CD4-positive, alpha-beta T cell treated with Interleukin-6 for 4 hours (primary cell): ENCODE measurements at places on chromosomes 13 and 19.

GRCh38 chr19:17837972-17838371 is 9.8 kb downstream of the JAK3 start:
- no peak for DNase-seq

GRCh38 chr19:15091918-15092753 is 10.1 kb downstream of the OR1I1 start:
- DNase-seq = peak; percentile 52

DNA sequence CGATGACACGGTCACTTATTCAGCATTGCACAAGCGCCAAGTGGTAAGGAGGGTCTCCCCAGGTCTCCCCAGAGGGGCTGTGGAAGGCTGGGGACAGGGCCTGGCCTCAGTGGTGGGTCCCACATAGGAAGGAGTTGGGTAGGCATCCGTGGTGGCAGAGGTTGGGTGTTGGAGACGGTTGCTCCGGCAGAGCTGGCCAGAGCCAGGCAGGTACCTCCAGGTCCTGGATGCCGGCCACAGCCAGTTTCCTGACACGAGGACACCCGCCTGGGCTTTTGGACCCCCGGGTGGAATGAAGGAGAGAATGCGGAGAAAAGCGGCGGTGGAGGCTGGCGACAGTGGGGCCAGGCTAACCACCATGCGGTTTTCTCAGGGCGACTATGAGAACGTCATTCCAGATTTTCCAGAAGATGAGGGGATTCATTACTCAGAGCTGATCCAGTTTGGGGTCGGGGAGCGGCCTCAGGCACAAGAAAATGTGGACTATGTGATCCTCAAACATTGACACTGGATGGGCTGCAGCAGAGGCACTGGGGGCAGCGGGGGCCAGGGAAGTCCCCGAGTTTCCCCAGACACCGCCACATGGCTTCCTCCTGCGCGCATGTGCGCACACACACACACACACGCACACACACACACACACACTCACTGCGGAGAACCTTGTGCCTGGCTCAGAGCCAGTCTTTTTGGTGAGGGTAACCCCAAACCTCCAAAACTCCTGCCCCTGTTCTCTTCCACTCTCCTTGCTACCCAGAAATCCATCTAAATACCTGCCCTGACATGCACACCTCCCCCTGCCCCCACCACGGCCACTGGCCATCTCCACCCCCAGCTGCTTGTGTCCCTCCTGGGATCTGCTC is 1.3 kb upstream of the FFAR1 start:
- DNase-seq = peak; percentile 70

DNA sequence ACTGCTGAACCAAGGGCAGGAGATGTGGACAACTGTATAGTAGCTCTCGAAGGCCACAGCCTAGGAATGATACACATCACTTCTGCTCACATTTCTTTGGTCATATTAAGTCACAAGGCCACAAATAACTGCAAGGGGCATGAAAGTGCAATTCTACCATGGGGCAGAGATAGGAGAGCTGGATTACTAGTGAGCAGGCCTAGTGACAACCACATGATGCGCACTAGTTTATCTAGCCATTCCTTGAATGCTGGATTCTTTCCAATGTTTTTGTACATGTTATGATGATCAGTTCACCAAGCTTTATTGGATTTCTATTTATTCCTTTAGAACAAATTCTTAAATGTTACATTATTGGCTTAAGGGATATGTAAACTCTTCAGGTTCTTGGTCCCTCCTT is 100.7 kb downstream of the MIPEP start:
- no peak for DNase-seq

DNA sequence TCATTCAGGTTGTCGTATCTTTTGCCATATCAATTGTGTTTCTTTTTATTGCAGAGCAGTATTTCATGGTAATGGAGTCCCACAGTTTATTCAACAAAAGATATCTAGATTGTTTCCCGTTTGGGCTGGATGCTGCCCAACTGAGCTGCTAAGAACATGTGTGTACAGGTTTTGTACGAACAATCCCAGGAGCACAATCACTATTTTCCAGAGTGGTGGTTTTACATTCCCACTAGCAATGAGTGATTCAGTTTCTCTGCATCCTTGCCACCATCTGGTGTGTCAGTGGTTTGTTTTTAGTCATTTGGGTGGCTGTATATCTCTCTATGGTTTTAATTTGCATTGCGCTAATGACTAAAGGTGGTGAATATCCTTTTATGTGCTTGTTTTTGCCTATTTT is 52.7 kb upstream of the ZDHHC20 start:
- DNase-seq = no peak

- DNase-seq = no peak
Measured at GRCh38 chr19:14343286-14343685, 38.0 kb upstream of the ADGRE5 start.

- DNase-seq = no peak
Measured at GRCh38 chr19:5470264-5470671, 15.1 kb downstream of the ZNRF4 start.

GRCh38 chr13:99733346-99733745 is 232.1 kb downstream of the TM9SF2 start:
- no peak for DNase-seq

GRCh38 chr19:56104423-56104822 is 16.7 kb downstream of the ZNF787 start:
- DNase-seq = no peak

GRCh38 chr19:43983544-43983911 is 460 bp upstream of the ZNF155 start:
- DNase-seq = no peak

DNA sequence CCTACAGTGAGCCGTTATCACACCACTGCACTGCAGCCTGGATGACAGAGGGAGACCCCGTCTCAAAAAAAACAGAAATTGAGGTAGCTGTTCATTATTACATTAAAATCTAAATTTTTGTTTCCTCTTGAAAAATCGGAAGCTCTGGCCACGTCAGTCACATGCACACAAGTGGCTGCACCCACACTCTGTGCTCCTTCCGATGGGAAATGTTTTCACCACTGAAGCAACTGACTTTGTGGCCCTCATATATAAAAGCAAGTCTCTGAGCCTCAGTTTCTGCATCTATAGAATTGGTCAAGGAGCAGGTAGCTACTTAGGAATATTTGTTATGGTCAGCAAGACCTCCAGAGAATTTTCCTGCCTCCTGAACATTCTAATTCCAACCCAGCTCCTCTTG is 4.5 kb downstream of the LRRC25 start:
- DNase-seq = no peak

DNA sequence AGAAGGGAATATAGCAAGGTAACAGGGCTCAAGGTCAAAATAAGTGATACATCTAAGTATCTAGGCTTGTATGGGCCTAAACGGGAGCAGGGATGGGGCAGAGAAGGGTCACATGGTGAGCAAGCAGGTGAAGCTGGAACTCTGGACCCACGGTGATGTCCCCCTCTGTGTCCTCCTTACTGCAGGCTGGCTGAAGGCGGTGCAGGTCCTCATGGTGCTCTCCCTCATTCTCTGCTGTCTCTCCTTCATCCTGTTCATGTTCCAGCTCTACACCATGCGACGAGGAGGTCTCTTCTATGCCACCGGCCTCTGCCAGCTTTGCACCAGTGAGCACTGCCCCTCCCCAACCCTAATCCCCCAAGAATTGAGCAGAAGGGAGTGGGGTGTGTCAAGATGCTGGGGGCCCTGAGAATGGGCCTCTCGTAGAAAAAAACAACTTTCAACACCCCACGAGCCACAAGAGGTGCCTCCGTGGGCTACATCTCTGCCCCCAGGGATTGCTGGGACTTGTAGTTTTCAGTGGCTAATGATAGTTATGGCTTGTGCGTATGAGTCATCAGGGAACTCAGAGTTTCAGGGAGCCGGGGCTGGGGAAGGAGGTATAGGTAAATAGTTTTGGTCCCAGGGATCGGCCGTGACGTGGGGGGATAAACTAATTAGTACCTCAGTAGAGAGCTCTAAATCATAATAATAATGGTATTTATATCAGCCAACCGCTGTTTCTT is 4.0 kb downstream of the EMP3 start:
- peak; percentile 56 for DNase-seq

DNA sequence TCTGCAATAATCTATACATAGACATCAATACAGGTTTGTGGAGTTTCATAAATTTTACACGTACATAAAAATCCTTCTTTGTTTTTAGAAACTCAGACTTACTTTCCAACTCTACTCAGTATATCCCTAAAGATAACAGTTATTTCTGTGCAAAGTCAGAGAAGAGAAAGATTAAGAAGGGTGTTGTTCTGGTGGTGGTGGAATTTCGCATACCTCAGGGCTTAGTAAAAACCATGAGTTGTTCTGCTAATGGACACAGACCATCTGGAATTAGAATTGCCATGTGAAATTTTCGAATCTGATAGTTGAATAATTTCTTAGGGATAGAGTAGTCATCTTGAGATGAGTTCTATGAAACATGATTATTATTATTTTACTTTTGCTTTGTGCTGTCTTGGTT is 102.7 kb downstream of the ZAR1L start:
- DNase-seq = no peak

- no peak for DNase-seq
Measured at GRCh38 chr13:34816245-34816884, 125.7 kb upstream of the NBEA start.

- peak; percentile 83 for DNase-seq
Measured at GRCh38 chr19:35213663-35214632, 14.6 kb downstream of the FAM187B start.

DNA sequence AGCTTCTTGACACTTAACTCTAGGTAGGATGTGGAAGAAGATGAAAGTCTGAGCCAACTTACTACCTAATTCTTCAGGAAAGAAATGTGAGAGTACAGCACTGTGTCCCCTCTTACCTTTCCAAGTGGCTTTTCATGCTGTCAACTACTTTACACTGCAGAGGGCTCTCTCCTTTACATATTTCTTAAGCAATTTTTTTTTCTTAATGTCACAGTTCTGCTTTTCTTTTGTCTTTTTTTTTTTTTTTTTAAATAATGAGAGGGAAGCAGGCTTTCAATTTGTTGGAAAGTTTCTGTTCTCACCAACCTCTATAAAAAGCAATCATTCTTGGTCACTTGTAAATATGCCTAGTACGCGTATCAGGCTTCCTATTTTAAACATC is 212.7 kb upstream of the MIR17HG start:
- DNase-seq = no peak

- peak; percentile 10 for DNase-seq
Measured at GRCh38 chr13:99626461-99627082, 125.3 kb downstream of the TM9SF2 start.

DNA sequence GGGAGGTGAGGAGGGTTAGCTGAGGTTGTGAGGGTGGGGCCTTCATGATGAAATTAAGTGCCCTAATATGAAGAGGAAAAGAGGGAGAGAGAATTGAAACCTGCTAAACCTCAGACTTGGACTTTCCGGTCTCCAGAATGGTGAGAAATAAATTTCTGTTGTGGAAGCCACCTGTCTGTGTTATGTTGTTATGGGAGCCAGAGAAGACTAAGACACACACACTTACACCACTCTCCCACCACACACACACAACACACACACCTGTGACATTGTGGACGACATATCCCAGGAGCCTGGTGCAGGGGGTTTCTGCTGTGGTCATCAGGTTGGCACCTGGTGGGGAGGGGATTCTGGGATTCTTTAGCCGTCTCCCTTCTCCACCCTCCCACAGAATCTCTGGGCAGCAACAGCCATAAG is 14.0 kb downstream of the KLK4 start:
- DNase-seq = no peak

GRCh38 chr13:80830431-80830830 is 489.5 kb upstream of the SPRY2 start:
- DNase-seq = no peak

DNA sequence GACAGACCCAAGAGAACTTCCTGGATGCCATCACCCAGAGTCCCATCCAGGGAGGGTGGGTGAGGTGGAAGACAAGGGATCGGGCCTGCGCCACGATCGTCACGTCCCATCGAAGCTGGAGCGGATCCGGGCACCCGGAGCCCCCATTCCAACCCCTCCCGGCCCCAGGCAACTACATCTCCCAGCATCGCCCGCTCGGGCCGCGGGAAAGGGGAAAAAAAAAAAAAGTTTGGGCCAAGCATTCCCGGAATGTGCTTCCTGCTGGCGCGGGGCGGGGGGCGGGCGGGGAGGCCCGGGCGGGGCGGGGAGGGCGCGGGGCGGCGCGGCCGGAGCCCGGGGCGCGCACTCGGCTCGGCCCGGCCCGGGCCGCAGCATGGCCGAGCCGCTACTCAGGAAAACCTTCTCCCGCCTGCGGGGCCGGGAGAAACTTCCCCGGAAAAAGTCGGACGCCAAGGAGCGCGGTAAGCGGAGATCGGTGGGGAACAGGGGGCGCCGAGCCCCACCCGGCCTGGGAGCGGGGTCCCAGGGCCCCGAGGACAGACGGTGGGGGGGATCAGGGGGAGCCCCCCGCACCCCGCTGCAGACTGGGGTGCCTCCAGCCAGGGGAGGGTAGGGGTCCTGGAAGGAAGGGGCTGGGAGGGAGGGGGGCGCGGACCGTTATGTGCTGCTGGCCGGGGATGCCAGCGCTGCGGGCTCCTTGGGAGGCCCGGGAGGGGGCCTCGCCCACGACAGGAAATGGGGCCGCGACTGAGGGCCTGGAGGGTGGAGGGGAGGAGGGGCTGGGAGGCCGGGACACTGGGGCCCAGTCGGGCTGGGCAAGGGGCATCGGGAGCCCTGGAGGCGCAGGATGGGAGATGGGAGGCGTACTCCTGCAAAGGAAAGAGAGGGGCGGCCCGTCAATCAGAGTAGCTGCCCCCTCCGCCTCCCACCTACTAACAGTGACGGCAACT is at the start of gene SYDE1:
Gene SYDE1 (plus strand): TSS at position 341 of the 950 bp plus-strand sequence. CDS start 33 bp downstream, at position 374.
- DNase-seq = peak; percentile 26

- no peak for DNase-seq
Measured at GRCh38 chr13:71118779-71119364, 748.1 kb downstream of the DACH1 start.

DNA sequence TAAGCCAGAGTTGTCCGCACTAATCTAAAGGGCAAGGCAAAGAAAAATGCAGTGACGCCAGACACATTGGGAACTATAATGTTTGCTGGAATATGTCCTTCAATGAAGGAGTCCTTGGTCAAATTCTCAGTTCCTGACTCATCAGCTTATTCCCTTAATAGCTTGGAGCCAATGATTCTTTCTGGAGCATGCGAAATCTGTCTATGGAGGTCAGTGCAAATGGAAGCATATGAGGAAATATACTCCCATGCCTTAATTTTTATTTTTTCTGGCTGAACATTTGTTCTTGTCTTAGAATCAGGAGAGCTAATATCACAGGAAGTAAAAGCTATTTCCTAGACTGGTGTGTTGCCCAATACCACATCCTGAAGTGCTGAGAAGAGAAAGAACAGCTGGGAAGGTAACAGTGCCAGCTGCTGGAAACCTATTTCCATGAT is 289.8 kb upstream of the SPRY2 start:
- DNase-seq = no peak

DNA sequence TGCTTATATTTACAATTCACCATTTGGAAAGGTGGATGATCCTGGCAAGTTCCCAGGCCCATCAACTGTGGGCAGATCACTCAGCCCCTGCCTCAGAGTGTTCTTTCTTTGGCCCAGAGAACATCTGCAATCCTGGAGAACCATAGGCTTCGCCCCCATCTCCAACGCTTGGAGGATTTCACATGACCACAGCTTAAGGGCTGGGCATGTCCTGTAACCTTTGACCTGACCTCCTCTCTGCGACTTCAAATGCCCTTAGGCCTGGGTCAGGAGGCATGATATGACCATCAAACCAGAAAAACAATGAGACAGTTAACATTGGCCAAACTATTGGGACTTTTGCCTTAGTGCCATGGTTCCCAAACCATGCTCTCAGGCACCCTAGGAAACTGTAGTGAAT is 7.2 kb upstream of the MBNL2 start:
- no peak for DNase-seq

- no peak for DNase-seq
Measured at GRCh38 chr13:90757127-90757680, 590.3 kb upstream of the MIR17HG start.
